Activated CD4-positive, alpha-beta T cell treated with anti-CD3 and anti-CD28 coated beads, Interleukin-2, amount 50 U/mL, for 24 hours (primary cell): ENCODE measurements at places on chromosomes 6 and 20.

DNA sequence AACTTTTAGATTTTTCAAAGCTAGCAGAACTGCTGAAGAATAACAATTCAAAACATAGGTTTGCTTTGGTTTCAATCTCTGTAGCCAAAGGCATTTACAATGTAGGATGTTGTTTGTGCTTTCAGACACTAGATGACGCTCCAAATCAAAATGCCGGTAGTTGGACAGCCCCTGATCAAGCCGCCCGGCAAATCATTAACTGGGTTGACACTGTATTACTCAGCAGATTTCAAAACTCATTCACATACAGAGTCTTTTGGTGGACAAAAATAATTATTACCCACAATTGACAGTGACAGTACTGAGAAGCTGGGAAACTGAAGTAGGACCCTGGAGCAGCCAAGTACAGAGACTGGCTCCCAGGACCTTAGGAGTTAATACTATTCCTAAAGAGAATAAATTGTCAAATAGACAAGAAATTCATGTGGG lies 21.3 kb upstream of the HFE start:
- DNase-seq: no peak

DNA sequence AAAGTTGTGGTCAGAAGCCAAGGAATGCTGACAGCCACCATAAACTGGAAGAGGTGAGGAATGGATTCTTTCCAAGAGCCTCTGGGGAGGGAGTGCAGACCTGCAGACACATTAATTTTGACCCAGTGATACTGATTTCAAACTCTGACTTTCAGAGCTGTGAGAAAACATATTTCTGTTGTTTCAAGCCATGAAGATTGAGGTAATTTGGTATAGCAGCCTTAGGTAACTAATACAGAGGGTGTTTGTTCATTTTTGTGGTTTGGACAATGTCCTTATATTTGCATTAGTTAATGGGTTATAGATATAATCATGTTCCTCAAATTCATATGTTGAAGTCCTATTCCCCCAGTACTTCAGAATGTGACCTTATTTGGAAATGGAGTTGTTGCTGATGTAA lies 85.4 kb upstream of the GTSF1L start:
- no peak for DNase-seq

- DNase-seq: no peak
Observed at GRCh38 chr6:83592770-83593394, 80.5 kb downstream of the PRSS35 start.

DNA sequence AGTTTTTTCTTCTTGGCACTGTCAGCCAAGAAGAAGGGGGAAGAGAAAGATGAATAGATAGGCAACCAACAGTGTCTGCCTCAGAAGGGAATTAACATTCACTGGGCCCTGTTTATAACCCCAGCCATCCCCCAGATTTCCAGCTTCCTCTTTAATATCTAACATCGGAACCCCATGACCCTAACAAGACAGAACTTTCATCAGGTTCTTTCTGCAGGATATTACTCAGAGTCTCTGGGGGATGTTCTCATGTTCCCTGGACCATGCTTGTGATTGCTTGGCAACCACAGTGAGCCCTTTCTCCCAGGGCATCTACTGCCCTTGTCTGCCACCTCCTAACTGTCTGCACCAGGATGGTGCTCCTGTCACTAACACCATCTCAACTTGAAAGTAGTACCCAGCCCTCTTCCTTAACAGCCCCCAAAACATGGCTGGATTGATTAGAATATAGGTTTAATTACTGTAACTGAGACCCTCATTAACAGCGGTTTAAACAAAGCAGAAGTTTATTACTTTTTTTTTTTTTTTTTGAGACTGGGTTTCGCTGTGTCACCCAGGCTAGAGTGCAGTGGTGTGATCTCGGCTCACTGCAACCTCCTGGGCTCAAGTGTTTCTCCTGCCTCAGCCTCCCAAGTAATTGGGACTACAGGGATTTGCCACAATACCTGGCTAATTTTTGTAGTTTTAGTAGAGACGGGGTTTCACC lies 12.0 kb upstream of the PTPN1 start:
- no peak for DNase-seq

DNA sequence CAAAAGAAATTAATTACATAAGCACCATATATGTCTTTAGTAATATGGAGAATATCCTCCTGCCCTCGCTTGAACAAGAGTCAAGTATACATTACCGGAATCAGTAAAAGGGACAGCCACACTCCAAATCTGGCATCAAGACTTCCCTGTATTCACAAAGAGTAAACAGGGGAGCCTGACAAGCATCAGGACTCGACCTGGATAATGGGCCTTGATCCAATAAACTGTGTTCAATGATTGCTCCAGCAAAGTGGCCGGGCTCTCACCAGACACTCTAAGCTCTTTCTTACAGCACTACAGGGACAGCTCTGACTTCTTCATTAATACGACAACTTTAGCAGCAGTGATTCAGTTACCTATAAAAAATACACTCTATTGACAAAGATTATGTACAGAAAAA lies 307.9 kb upstream of the POU3F2 start:
- DNase-seq: no peak

- DNase-seq: no peak
Observed at GRCh38 chr20:46058599-46059281, 29.7 kb downstream of the SLC12A5 start.

DNA sequence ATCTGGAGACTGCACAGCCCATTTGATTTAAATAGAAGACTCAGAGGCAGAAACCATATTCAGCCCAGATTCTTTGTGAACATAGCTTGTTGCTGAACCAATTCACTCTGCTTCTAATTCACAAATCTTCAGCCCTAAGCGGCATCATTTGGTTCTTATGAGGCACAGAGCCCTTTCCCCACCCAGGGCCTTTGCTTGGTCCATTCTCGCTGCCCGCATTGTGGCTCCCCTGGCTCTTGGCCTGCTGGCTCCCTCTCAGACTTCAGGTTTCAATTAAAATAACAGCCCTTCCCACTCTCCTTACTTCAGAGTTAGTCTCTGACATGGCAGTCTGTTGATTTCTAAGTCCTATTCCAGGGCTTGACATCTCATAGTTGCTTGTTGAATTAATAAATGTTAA lies 9.4 kb upstream of the TMEM14A start:
- no peak for DNase-seq

DNA sequence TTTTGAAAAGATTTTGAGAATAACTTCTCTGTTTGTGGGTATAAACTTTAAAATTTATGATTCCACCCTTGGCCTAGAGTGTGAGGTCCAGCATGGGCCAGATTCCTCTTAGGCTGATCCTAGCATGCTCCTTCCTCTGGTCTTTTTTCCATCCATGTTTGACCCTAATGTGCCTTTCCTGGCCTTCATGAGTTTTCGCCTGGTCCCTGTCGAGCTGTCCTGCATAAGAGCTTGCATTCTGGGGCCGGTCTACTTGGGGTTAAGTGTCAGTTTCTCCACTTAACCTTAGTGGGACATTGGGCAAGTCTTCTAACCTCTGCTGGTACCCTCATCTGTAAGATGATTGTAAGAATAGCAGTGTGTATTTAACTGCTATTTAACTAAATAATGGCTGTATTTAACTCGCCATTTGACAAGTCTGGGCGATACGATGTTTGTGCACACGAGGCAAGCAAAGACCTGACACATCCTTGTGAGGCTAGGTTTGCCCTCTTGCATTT lies 40.7 kb upstream of the TAGAP start:
- DNase-seq: no peak
